Muscle of arm (tissue), 14 donors: ENCODE measurements at places on chromosomes 6 and 20. TPM values are rescaled to one million over a fixed set of nuclear protein-coding genes. Genes with fewer than 3 reads are reported as not detected.

The JPH2 gene
- 116 TPM for polyA plus RNA-seq

The COL9A1 gene
- 5.6 TPM for polyA plus RNA-seq

The CST2 gene
- not detected for polyA plus RNA-seq

The ACSS2 gene
- polyA plus RNA-seq: 48.6 TPM

The OPRM1 gene
- not detected for polyA plus RNA-seq

The HTR1E gene
- polyA plus RNA-seq: not detected

The CAGE1 gene
- polyA plus RNA-seq: 0.36 TPM

DNA sequence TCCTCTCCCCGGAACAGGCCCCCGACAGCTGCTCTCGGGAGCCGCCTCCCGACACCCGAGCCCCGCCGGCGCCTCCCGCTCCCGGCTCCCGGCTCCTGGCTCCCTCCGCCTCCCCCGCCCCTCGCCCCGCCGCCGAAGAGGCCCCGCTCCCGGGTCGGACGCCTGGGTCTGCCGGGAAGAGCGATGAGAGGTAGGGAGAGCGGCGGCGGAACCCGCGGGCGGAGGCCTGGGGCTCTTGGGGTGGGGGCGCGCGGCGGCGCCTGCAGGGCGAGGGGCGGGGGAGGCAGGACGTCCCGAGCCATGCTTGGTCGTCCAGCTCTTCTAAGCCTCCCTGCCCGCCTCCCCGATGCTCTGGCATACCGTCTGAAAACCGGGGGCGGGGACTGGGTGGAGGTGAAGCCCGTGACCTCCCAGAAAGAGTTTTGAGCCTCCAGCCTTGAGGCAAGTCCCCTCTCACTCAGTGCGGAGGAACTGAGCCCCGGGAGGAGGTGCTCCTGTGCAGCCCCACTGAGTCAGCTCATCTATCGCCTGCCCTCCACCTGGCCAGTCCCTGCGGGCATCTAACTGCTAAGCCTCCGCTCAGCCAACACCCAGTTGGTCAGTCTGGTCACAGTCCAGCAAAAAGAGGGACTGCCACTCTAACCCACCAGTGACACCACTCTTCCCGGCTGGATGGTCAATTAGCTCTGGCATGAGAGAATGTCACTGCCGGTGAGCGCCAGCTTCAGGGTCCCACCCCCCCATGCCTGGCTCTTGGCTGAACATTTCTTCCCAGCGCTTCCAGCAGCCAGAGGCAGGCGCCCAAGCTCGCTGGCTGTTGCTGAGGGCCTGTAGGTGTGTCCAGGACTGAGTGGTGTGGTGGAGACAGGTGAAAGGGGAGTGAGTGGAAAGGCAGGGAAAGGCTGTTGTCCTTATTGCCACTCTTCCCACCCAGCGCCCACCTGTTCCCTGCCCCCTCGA is 482 bp downstream of the DDR1 start:
- peak; percentile 42 for DNase-seq

GRCh38 chr6:158621694-158622544 is 22.6 kb downstream of the DYNLT1 start:
- no peak for DNase-seq

- DNase-seq: peak; percentile 61
Observed at GRCh38 chr6:68778356-68779020, 143.4 kb downstream of the ADGRB3 start.

- DNase-seq: no peak
Observed at GRCh38 chr20:32116079-32116521, 6.6 kb downstream of the TM9SF4 start.

DNA sequence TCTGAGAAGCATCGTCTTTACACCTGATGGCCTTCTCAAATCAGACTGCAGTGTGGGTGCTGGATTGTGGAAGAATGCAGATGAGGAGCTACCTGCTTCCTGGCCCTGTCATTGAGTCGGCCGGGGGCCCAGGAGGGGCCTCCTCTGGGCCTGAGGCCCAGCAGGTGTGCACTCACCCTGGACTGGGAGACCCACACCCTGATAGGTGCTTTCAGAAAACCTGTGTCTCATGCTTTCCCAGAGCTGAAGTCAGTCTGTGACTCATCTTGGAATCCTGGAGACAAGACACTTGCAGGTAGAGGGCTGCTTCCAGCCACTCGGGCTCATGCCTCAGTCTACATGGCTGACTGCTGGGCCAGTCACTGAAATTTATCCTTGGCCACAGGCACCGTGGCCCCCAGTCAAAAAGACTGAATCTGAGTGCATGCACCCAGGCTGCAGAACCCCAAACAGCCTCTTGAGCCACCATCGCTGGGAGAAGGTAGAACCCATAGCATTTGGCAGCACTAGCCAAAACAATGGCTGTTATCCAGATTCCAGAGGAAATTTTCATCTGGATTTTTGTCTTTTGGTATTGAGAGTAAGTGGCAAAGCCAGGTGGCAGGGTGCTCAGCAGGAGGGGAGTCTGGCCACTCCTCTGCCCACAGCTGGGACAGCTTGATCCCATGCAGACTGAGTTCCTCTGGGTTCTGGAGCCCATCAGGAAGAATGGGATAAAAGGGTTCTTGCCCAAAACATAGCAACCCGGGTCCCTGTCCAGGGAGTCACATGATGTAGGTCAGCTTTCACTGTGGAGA is 182.0 kb upstream of the CST7 start:
- no peak for DNase-seq

DNA sequence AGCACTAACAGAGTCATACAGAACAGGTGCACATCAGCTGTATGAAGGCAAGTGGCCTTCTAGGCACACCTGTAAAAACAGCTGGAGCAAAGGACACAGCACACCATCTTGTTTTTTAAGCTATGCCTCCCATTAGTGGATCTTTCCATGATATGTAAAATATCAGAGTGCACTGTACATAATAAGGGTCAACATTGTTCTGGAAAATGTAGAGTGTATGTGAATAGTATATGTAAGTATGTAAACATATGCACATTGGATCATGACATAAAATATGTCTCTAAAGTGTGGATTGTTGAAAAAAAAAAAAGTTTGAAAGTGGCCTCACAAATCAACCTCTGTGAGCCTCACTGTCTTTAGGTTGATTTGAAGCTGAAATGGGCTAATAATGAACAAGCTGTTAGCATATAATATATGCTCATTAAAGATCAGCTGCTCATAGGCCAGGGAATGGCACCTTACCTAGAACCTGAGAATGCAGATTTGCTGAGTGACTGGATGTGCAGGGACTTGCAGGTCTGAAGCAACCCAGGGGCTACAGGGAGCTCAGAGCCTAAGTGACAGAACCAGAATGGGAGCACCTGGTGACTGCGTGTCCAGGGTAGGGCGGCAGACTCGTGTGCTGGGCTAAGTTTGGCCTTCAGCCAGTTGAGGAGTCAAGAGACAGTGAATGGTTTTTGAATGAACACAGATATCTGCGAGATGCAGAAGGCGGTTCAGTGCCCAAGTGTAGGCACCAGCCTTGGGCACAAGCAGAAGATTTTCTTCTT is 198.6 kb downstream of the TMEM242 start:
- no peak for DNase-seq

DNA sequence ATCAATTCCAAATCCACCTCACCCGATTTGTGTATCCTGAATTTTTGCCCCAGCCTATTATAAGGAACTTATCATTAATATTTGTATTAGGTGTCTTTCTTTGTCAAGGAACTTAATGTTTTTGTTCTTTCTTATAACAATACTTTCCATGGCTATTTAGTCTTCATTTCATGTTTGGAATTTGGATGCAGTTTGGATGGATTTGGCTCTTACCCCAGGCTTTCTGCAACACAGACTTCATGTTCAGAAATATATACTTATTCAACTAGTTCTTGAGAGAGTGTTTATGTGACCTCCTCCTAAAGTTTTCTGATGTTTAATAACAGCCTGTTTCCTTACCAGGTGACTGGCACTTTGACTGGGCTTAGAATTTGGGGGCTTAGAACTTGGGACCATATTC is 35.9 kb upstream of the TOX2 start:
- DNase-seq: peak; percentile 51

DNA sequence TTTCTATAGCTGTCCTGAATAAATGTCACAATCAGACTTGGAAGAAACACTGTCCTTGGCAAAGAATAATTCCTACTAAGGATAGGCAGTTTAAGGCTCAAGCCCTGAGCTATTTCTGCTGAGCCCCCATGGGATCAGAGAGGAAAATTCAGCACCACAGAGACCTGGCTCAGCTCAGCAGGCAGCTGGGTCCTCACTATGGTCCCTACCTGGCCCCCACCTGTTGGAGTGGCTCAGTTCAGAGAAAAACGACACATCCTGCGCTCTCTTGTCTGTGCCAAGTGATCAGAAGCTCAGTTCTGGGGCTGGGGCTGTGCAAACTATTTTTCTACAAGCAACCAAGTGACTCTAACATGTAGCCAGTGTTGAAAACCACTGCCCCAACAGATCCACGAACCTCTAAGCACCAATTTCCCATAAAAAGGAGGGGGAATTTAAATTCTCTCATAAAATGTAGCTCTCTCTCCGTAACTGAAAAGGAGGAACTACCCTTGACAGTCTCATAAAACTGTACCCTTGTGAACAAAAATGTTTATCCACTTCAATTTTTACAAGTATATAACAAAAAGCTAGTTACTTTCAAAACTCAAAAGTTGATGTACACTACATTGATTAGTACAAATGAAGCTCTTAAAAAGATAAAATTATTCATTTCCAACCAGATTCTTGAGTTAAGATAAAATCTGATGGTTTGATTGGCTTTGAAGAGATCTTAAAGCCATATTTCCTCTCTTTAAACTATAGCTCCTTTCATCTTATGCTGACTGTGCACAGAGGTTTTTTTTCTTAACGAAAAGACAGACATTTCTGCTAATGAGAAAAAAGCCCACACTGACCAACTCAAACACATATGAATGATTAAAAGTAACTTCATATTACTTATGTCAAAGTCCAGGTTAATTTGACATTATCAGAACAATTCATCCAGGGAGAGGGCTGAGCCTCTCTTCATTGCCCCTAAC is 52.0 kb downstream of the KIF13A start:
- DNase-seq: no peak

DNA sequence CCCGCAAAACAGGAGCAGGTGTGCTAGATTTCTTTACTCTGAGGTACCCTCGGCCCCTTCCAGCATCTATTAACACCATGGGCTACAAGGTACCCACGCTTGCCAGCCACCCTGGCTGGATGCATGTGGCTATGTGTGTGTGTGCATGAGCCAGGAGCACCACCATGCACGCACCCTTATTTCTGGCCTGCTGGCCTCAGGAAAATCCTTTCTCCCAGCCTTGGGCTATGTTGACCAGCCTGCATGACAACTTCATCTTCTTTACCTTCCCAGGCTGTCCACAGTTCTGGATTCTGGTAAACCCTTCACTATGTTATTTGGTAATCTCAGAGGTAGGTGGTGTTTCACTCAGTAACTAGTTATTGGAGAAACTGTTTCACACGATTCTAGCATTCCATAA is 40.4 kb downstream of the GPR6 start:
- no peak for DNase-seq

DNA sequence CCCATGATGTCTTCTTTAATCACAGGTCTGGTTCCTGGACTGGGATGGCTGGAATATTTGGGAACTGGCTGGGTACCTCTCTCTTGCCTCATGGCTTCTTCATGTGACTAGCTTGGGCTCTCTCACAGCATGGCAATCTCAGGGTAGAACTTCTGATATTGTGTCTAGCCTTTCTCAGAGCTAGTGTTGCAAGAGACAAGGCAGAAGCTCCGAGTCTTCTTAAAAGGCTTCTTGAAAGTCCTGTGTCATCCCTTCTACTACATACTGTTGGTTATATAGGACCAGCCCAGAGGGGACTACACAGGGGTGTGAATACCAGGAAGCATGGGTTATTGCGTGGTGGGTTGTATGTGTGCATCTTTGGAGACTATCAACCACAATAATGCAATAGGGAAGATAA is 23.3 kb downstream of the BCAS1 start:
- no peak for DNase-seq

DNA sequence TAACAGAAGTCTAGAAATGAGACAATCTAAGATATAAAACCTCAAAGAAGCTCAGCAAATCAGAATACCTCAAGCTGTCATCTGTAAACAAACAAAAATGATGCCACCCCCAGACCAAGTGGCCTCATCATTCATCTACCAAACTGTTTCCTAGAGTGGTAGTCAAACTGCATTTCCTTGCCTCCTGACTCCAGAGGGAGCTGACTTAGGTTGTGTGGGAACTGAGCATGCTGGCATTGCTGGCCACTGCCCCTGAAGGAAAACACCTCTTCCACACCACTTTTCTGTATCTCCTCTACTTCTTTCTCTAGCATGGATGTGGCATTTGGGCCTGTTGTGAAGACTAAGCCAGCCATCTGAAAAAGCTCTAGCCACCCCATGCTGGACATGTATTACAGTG is 56.3 kb downstream of the ZHX3 start:
- DNase-seq: no peak

- DNase-seq: peak; percentile 77
Observed at GRCh38 chr6:159969921-159970320, 1.0 kb downstream of the IGF2R start.

DNA sequence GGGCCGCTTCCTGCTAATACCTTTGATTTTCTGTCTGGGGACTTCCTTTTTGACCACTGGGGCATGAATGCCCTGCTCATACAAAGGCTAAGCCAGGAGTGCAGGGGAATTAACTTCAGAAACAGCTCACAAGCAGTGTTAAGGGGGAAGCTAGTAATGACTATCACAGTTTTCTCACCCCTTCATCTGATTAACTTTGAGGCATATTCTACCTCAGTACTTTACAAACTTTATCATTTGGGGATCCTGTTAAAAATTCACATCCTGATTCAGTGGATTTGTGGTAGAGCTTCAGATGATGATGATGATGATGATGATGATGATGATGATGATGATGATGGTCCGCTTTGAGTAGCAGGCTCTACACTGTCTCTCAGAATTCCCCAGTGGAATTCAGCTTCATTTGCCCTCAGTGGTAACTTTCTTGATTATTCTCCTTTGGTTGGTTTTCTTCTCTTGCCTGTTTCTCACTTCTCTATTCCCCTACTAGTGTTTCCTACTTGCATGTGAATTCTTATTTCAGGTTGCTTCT is 78.4 kb upstream of the TMEM170B start:
- DNase-seq: no peak

GRCh38 chr20:53299831-53300230 is 293.8 kb downstream of the ZNF217 start:
- no peak for DNase-seq

DNA sequence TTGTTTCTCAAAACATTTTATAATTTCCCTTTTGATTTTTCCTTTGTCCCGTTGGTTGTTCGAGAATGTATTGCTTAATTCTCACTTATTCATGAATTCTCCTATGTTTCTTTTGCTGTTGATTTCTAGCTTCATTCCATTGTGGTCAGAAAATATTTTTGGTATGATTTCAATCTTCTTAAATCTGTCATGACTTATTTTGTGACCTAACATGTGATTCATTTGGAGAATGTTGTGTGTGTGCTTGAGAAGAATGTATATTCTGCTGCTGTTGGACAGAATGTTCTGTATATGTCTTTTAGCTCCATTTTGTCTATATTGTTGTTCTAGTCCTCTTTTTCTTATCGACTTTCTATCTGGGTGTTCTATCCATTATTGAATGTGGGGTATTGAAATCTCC is 286.2 kb upstream of the RNF217 start:
- DNase-seq: no peak

- no peak for DNase-seq
Observed at GRCh38 chr6:28160233-28160632, 18.6 kb downstream of the ZKSCAN8 start.

DNA sequence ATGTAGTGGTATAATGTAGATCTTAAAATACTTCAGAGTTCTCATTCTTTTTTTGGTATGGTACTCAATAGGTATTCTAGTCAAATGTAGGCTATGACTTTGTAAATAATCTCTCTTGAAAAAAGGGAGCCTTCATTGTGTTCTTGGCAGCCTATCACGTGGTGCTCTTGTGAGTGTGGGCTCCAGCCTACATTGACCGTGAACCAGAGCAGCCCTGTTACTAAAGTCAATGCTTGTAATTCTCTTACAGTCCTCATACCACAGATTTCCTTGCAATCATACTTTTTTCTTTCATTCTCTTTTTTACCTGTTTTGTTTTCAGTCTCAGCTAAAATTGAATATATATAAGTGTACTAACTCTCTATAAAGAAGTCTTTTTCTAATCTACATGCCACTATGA is 31.1 kb downstream of the ARID1B start:
- DNase-seq: no peak
